Cortex of kidney (tissue), 1 donor: ENCODE measurements at places on chromosomes 6 and 20.

DNA sequence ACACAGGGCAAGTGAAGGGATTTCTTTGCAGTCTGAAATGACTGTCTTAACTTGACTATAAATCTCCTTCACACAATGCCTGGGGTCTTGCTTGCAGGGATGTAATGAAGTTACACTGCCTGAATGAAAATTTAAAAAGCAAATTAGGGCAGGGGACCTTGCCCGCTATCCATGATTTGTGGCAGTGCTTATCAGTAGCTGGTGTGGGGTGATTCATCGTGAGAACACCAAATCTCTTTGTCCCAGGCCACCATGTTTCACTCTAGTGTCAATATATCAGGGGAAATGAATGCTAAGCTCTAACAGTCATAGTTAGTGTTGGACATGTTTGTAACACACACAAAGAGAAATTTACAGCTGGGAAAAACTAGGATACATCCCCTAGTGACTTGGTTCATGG is 713.7 kb upstream of the EPHA7 start:
- DNase-seq, result no peak

- DNase-seq, result no peak
These were observed 77.2 kb downstream of the GCNT2 start for GRCh38 chr6:10598084-10598960.

- DNase-seq, result no peak
These were observed 134.2 kb upstream of the IFNGR1 start for GRCh38 chr6:137353346-137353745.

DNA sequence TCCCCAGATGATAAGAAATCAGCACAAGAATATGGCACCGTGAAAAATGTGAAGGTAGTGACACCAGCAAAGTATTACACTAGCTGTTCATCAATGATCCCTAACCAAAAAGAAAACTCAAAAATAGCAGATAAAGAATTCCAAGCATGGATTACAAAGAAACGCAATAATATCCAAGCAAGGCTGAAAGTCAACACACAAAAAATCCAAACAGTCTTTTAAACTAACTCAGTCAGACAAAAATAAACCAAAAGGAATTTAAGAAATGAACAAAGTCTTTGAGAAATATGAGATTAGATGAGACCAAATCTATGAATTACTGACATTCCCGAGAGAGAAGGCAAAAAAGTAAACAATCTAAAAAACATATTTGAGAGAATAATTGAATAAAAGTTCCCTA is 976.1 kb upstream of the MAP3K7 start:
- no peak for DNase-seq

DNA sequence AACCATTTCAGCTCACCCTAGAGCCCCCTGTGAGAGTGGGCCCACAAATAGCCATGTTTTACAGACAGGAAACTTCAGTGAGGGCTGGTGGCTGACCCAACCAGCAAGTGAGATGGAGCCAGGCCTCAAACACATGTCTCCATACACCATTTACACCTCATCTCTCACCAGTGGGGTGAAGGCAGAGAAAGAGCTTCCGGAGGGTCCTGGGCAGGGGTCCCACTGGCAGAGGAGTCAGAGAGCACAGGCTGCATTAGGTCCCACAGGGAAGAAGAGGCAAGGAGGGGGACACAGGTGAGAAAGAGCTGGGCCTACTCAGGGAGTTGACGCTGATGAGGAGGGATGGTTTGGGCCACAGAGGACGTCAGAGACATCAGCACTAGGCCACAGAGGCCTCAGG is 172.6 kb downstream of the VEGFA start:
- DNase-seq, result no peak

GRCh38 chr6:5155906-5156305 is 70.8 kb downstream of the PPP1R3G start:
- DNase-seq, result no peak

DNA sequence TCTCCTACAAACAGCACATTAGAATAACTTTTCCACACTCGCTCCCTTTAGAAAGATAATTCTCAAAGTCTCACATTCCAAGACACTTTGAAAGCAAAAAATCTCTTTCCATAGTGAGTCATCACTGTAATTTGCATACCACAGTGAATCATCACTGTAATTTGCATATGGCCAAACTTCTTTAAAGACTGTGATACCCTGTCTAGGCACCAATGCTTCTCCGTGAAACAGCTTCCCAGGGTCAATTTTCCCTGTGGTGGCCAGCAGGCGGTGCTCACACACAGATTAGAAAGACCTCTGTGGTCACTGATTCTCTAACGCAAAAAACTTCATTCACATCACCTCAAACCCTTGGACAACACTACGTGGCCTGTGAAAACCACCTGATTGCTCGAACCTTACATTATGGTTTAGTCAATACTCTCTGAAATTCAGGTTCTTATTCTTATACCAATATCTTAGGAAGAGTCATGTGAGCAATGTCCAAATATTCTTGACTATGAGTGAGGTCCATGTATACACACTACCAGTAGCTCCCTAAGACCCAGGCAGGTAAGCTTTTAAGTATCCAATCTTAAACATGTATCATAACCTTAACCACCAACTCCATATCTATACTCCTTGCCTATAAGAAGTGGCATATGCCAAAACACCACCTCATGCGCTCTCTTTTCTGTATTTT is 78.5 kb upstream of the PHACTR1 start:
- no peak for DNase-seq

DNA sequence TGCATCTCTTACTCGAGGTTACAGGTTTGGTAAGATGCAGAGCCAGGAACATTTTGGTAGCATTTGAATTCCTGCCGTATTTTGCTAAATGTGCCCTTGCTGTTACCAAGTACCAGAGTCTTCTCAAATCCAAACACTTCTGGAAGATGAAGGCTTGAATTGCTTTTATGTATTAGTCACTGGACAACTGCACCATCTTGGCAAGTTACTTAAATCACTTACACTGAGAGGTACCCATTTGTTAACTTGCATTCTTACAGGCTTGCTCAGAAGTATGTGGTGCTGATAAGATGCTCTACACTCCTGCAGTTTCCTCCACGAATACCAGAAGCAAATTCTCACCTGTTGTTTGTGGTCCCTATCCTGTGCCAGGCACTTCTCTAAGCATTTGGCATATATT is 12.7 kb downstream of the IL22RA2 start:
- no peak for DNase-seq

DNA sequence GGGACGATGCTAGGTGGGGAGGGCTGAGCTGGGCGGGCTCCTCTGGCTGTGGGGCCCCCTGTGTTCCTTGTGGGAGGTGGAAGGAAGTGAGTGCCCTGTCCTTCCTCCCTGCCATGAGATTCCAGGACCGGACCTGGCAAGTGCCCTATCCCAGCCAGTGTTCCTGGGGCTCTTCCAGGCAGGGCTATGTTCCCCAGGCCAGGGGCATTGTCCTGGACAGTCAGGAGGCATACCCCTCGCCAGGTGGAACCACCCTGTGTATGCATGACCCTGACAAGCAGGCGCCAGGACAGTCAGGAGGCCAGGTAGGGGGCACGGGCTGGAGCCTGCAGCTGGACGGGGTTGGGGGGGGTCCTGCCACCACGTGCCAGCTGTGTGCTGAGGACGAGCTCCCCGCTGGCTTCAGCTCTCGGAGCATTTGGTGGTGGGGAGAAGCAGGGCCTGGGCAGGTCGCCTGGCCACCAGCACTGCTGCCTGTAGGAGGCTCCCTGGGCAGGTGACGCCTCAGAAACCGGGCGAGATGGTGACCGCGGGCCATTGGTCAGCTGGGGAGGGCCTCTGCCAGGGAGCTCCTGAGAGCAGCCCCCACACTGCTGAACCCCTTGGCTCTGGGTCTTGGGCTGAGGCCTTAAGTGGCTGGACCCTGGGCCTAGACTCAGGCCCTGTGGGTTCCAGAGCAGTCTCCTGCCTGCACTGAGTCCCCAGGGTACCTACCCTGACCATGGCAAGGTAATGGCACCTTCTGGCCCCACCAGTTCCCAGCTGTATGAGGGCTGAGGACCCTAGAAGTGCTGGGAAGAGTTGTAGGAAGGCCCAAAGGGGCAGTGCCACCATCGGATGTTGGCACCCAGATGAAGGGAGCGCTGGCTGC is 694 bp downstream of the SLC17A9 start:
- DNase-seq, result no peak
